ENCODE measurements at places on chromosomes 5 and 9. TPM values are rescaled to one million over a fixed set of nuclear protein-coding genes. Genes with fewer than 3 reads are reported as not detected.

GRCh38 chr5:168227973-168228615 lies 63.4 kb upstream of the WWC1 start:
- DNase-seq: no peak

GRCh38 chr5:52786949-52787599 lies 642 bp upstream of the ITGA1 start:
- no peak for DNase-seq

DNA sequence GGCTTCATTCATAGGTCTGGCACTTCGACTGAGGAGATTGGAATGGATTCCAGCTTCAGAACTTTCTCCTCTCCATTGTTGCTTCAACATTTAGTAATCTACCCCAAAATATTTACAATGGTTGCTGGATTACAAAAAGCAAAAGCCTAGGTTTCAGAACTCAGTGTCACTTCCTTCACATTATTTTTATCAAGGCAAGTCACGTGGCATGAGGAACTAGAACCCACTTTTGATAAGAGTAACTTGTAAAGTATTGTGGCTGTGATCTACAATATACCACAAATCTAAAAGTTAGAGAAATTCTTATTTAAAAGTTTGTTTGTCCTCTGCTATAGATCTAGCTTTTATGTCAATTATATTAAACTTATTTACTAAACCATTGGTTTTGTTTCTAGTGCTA lies 39.7 kb upstream of the ANKDD1B start:
- DNase-seq: no peak

Gene PCDHGA7
- total RNA-seq: 8.4 TPM

Gene NCBP1
- total RNA-seq: 64.3 TPM

DNA sequence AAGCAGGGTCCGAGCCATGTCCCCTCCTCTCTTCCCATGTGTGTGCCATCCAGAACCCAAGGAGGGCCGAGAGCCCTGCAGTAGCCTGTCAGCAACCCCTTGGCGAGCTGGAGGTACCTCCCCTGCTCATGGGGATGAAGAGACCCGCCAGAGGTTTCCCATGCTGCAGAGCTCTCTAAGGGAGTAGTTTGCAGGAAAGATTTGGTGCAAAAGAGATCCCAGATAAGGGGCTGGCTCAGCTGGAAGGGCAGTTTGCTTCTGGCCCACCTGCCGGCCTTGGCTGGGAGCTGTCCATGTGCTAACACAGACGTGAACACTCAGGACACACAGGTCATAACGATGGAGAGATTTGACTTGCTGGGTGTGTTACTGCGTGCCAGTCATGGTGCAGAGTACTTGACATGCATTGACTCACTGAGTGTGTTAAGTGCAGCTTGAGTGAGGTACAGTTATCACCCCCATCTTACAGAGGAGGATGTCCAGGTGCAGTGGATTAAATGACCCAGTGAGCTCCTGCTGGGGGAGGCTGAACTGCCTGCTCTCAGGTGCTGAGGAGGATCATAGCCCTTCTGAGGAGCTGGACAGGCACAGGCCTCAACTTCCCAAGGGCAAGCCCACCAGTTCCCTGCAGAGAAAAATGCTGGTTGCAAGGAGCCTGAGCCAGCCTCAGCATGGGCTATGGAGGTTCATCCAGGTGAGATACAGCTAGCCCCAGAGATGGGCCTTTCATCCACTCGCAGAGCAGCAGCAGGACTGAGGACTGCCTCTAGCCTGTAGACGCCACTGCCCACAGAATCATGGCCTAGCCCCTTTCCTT lies 6.3 kb upstream of the SLC25A48 start:
- DNase-seq: no peak

GRCh38 chr5:139967353-139967752 lies 75.7 kb downstream of the NRG2 start:
- DNase-seq: no peak

GRCh38 chr5:56006094-56006493 lies 11.3 kb upstream of the IL6ST start:
- DNase-seq: no peak

GRCh38 chr9:34606905-34607304 lies 5.0 kb downstream of the RPP25L start:
- DNase-seq: no peak

- DNase-seq: no peak
These were observed 56.0 kb downstream of the PAPPA start for GRCh38 chr9:116209414-116210116.

DNA sequence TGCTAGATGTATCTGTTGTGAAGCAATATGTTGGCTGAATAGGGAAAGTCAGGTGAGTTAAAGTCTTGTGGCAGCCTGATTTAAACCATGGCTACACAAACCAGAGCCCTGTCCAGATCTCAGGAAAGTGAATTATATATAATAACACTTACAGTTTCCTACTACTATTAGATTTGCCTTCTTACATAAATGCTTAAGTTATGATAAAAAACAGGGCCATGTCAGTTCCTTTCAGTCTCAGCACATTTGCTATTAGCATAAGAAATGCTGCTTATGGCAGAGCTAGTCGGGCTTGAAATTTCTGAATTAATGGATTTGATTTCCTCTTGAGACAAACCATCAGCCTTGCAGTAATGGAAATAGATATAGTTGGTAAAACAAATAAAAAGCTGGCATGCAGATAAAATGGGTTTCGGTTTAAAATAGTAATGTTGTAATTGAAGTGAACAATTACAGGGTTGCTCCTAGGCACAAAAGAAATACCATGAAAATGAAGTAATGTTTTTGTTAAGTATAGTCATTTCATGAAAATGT lies 664.2 kb upstream of the ZNF608 start:
- no peak for DNase-seq

DNA sequence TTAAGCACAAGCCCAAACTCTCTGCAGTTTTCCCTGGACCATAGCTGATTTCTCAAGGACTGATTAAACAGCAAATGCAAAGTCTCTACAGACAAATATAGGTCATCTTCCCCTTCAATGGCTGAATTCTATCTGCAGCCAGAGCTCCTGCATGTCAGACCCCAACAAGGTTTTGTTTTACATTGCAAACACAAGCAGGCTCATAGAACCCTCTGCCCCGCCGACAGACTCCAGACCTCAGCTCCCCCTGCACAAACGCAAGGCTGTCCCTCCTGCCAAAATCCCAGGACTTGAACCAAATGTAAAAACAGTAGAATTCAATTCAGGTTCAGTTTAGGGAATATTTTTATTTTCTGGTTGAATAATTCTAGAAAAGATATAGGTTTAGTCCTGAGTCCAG lies 526.7 kb upstream of the TRPC7 start:
- DNase-seq: no peak

DNA sequence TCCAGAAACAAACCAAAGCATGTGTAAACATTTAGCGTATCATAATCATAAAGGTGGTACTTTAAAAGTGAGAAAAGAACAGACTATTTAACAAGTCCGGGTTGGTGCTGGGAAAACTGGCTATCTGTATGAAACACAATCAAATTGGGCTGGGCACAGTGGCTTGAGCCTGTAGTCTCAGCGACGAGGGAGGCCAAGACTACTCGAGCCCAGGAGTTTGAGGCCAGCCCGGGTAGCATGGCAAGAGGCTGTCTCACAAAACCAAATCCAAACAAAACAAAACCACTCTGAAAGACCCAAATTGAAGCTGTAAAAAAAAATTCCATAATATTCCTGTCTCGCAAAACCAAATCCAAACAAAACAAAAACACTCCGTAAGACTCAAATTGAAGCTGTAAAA lies 4.3 kb downstream of the MRNIP start:
- DNase-seq: no peak

- DNase-seq: no peak
These were observed 52.5 kb upstream of the SEMA6A start for GRCh38 chr5:116626945-116627679.

Gene PCDHAC1
- total RNA-seq: 74.1 TPM

Gene QRFP
- total RNA-seq: not detected

DNA sequence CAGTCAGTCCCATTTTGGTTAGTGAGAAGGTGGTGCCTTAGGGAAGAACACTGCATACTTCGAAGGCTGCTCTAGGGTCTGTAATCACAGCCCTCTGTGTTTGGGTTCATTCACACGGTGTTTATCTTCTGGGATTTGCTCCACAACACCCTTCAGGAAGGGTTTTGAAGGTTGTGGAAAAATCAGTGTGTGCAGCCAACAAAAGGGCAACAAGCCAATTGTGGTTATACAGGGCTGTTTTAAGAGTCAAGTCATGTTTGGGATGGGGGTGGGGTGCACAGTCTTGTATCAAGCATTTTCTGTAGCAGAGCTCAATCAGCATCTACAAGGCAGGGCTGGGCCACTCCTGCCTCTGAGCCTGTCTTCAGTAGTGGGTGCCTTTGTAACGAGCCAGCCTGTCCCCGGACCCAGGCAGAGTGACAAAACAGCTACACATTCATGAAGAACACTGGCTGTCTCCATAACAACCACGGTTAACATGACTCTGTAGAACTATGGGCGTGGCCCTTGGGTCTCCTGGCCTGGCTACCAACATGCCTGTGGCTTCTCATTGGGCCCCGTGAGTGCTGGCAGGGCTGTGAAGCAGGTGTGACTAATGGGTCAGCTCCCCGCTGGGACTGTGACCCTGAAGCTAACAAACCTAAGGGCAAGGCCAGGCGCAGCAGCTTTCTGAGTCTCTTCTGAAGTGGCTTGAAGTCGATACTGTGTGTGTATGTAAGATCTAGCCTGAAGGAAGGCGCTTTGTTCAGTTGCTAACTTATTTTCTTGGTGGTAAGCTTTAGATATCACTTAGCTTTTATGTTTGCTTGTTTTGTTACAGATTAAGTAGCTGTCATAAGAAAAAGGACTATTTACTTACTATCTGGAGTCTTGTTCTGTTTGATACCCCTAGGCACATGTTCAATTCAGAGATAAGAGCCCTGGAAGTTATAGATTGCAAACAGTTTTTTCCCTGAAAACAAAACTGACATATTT lies 27.9 kb upstream of the GOLM1 start:
- DNase-seq: peak; percentile 30

GRCh38 chr5:91977579-91977978 lies 594.5 kb upstream of the ARRDC3 start:
- DNase-seq: no peak

DNA sequence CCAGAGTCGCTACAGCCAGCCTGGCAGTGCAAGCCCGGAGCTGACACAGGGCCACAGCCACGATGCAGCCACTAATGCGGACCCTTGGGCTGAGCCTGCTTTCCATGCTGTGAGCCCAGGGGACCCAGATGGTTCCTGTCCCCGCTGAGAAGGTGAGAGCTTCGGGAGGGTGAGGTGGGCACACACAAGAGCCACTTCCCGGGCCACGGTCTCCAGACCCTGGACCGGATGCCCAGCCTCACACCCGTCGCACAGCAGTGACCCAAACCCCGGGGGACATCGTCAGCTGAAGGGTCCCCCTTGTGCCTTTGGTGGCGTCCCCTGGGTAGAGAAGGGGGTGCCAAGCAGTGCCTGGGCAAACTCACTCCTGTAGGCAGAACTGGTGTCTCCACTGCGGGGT lies 13.4 kb downstream of the PAEP start:
- no peak for DNase-seq

DNA sequence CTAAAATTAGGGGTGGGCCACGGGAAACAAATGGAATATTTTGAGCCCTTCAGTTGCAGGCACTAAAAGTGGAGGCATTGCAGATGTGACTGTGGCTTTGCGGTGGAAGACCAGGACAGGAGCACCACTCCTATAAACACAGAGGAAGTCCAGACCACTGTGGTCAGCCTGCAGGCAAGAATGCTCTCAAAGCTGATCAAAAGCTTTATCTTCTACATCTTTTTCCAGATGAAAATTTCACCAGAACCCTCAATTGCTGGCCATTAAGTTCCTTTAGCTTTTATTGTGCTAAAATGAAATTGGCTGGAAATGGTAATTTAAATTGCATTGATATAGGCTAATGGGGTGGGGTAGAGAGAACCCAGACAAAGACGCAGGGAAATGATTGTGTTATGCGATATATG lies 208.8 kb downstream of the ERCC6L2 start:
- no peak for DNase-seq

- no peak for DNase-seq
These were observed 250.0 kb downstream of the NR3C1 start for GRCh38 chr5:143153332-143154119.

Measured in occipital lobe (tissue), 3 donors.